ENCODE measurements at places on chromosomes 1 and 21. TPM values are rescaled to one million over a fixed set of nuclear protein-coding genes. Genes with fewer than 3 reads are reported as not detected.

Gene ZBED6
- 13.0 TPM for polyA plus RNA-seq

Gene ZBTB8A
- 4.5 TPM for polyA plus RNA-seq

Gene FUCA1
- 25.0 TPM for polyA plus RNA-seq

Gene VASH2
- polyA plus RNA-seq, result 1.6 TPM

Gene SMAP2
- 72.0 TPM for polyA plus RNA-seq
